Kidney tubule cell (primary cell): ENCODE measurements at places on chromosomes 13 and 19.

DNA sequence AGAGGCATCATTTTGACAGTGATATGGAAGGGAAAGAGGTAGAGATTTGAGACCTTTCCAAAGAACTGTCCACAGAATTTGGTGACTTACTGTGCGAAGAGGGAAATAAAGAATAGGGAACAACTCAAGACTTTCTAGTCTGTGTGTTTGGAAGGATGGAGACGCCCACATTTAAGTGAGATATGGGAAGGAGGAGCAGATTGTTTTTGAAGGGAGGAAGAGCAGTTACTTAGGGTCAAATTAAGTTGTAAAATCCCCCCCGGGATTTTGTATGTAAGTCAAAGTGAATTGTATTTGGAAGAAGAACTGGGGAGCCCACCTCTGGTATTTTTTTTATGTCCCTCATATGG lies 1.2 kb downstream of the USPL1 start:
- no peak for DNase-seq

DNA sequence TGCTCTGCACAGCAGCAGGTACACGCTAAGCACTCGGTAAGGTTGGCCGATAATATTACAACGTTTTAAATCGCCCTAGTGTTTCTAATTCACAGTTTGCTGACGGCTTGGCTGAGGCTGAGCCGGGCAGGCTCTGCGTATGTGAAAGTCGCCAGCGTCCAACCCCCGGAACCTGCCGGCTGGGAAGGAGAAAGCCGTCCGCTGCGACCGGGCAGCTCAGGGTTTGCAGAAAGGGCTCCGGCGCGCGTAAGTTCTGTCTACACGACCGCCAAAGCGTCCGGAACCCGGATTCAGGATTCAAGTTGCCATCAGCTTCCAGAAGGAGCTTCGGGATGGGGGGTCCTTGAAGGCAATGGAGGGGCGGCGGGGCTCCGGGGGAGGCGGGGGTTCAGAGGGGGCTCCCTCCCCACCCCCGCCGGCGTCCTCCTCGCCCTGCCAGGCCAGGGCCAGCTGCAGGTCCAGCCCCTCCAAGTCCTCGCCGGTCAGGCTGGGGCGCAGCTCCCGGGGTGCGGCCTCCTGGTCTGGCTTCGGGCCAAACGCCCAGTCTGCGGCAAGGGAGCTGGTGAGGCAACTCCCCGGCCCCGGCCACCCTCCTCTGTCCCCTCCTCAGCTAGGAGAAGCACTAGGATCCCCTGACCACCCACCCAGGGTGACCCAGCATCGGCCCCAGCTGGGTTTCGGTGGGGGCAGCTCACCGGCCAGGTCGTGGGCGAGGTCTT lies 575 bp downstream of the SMIM44 start:
- no peak for DNase-seq

DNA sequence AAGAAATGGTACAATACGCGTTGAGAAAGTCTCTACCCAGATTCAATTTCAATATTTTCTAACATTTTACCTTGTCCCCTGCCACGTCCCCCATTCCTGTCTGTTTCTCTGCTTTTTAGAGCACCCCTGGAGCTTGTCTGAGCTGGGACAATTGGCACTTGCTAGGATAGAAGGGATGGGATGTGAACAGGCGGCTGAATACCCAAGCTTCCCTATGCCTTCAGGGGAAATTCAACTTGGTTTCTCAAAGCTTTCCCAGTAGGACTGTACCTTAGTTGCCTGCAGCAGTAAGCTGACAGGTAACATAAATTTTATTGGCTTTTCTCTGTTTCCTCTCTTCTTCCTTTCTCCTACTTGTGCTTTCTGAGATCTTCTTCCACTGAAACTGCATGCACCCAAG lies 1663.3 kb downstream of the EFNB2 start:
- DNase-seq, result no peak

DNA sequence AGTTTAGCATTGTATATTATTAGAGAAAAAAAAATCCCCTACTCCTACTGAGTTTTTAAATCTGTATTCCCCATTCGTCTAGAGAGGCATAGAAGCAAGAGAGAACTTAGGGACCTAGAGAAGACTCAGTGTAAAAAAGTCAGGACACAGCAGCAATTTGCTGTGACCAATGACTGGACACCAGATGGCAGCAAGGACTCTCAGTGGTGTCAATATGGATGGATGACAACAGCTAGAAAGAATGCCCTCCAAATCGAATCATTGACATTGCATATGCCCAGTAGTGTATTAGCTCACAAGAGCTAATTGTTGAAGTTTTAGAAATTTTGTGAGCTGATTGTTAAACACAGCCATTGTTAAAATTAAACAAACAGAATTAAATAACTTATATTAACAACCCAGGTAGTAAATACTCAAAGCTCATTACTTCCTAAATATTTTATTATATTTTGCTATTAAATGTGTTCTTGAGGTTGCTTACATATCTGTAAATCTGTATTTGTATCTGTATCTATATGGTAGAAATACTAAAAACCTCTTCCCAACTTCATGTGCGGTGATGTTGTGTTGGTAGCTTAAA lies 43.9 kb downstream of the SIAH3 start:
- peak; percentile 76 for DNase-seq

DNA sequence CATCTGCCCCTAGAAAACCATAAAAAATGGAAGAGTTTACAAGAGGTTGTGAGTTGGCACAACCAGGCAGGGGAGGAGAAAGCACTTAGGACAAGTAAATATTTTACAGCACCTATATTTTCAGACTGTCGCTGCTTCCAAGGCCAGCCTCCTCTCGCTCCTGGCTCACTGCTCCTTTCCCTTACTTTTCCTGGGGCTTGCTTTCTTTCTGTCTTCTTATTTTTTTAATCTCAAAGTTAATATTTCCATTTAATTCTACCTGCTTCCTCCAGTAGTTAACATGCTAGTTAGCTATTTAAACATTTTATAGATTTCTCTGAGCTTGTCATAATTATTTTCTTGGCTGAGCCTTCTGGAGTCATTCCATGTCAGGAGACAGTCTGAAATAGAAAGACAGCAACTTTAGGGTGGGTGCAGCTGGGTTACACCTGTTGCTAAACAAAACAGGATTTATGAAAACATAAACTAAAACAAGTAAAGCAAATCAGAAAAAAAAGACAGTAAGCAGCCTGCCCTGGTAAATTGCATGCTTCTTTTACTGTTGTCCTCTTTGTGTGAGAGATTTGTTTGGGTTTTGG lies 330.1 kb downstream of the DLEU7 start:
- peak; percentile 31 for DNase-seq

GRCh38 chr13:113552079-113552478 lies 32.5 kb upstream of the TFDP1 start:
- DNase-seq, result no peak

DNA sequence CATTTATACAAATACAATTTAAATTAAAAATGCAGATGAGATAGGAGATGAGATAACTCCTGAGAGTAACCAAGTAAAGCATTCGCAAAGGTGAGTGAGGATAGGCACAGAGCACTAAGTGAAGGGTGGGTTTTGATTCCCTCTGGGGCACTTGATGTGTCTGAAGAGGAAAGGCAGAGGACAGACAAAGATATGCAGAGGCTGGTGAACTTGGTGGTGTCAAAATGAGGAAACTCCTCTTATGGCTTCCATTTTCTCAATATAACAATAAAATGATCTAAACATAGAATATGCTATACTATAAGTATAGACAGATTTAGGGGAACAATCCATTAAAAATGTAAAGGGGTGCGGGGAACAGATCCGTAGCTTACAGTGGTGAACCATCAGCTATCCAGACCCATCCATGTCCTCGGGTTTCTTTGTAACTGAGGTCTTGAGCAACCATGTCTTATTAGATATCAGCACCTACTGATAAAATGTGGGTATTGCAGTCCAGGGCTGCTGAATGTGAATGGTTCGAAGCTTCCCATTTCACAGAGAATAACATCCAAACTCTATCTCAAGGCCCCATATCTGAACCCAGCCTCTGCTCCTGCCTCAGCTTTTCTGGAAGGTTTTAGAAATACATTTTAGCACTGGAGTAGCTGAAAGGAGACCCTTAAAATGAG lies 73.9 kb upstream of the SLC10A2 start:
- peak; percentile 46 for DNase-seq

- DNase-seq, result peak; percentile 69
These were observed at the start of gene SCN1B for GRCh38 chr19:35030257-35031071. TSS of gene SCN1B (plus strand) at chr19:35030470. CDS start at chr19:35030821, 351 bp downstream.

DNA sequence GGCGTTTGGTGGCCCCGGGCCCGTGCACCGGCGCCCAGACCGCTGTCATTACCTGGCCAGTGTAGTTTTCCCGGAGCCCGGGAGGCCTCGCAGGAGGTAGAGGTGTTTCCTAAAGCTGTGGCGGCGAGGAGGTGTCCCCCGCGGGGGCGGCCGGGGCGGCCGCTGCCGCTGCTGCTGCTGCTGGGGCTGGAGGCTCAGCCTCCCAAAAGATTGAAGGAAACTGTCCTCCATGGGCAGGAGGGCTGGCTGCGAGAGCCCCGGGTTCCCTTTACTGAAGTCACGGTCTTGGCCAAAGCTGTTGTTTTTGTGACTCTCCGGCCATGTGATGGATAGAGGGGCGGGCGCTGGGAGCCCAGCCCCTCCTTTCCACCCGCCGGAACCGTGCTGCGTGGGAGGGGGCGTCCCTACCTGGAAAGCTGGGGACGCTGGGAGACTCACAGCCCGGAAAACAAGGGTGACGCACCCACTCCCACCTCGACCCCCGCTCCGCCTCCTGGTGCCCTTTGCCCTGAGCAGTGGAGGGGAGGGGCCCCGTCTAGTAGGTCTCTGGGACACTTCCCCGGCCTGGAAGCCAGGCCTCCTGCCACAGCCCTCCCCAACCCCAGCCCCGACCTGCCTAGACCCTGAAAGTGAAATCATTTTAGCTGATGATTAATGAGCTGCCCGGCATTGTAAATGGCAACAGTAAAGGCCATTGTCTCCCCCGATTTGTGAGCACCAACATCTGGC lies at the start of gene N4BP2L1:
TSS of gene N4BP2L1 (minus strand) at position 279 of the 729 bp plus-strand sequence. CDS start at position 231, 48 bp downstream.
- DNase-seq, result peak; percentile 80

GRCh38 chr19:2618611-2619010 lies 83.9 kb downstream of the GNG7 start:
- peak; percentile 72 for DNase-seq

DNA sequence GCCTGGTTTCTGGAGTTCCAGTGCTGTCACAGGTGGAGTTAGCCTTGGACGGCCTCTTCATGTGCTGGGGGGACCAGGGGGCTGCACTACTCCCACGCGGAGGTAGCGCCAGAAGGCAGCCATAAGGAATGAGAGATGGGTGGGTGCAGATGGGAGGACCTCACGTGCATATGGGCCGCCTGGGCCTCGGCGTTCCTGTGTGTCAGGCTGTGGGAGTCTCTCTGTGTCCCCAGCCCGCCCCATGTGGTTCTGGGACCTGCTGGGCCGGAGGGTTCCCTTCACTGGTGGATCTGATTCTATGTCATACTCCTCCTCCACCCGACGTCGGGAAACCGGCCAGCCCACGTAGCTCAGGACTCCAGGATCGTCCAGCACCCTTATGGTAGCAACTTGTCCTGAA lies 149.0 kb upstream of the SOX1 start:
- no peak for DNase-seq

- DNase-seq, result peak; percentile 37
These were observed 19.6 kb upstream of the B3GNT3 start for GRCh38 chr19:17775245-17775927.

GRCh38 chr13:93270769-93271742 lies 44.4 kb downstream of the GPC6 start:
- peak; percentile 4 for DNase-seq

GRCh38 chr19:8686549-8686948 lies 12.0 kb downstream of the ACTL9 start:
- DNase-seq, result no peak

GRCh38 chr13:39394796-39395678 lies 208.0 kb downstream of the LHFPL6 start:
- no peak for DNase-seq

GRCh38 chr13:110879482-110879881 lies 35.4 kb downstream of the ANKRD10 start:
- no peak for DNase-seq

DNA sequence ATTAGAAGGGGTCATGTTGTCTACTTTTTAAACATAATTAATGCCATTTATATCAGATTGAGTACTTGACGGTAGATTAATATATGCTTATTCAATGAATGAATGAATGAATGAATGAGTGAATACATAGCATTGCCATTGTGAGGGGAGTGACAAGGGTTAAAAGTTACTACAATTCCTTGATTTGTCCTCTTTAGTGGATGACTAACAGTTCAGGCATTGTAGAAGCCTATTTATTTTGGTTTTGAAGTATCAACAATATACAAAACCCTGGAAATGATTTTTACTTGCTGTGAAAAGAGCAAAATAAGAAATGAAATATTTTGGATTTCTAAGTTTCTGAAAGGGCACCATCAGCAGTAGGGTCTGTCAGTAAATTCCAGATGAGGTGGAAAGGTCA lies 122.7 kb downstream of the CYSLTR2 start:
- DNase-seq, result no peak

- no peak for DNase-seq
These were observed 1287.7 kb downstream of the SLITRK5 start for GRCh38 chr13:88958821-88959220.

DNA sequence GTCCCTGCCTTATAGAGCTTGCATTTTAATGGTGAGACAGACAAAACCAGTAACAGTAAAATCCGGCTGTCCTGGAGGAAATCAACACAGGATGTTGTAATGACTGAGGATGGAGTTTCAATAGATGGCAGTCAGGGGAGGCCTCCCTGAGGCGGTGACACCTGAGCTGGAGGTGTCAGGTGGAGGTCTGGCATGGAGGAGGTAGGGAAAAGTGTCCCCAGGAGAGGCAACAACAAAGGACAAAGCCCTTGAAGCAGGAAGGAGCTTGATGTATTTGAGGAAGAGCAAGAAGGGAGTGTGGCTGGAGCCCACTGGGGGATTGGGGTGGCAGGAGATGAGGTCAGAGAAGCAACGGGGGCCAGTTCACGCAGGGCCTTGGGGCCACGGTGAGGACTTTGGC lies 7.8 kb downstream of the GRIN2D start:
- DNase-seq, result no peak

GRCh38 chr13:42992764-42993122 lies 702 bp upstream of the EPSTI1 start:
- no peak for DNase-seq

- DNase-seq, result no peak
These were observed 178.8 kb downstream of the KATNAL1 start for GRCh38 chr13:30128591-30128990.

- peak; percentile 68 for DNase-seq
These were observed 17.6 kb downstream of the TJP3 start for GRCh38 chr19:3725640-3726310.

- no peak for DNase-seq
These were observed 41.5 kb downstream of the FOXO1 start for GRCh38 chr13:40624986-40625385.

DNA sequence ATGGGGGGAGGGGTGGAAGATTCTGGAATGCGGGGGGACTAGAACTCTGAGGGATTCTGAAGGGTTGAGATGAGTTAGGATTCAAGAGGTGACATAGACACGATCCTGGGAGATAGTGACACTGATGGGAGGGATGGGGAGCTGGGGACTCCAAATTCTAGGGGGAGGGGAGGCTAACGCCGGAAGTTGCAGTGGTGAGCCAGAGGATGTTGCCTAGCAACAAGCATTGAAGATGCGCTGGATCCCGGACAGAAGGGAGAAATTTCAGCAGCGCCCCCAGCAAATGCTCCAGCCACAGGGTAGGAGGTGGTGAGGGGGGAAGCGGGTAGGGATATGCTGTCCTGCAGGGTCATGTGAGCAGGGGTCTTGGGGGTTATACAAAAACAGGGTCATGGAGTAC lies 6.9 kb upstream of the LTBP4 start:
- peak; percentile 28 for DNase-seq

GRCh38 chr19:10537668-10538067 lies 6.0 kb upstream of the ATG4D start:
- no peak for DNase-seq

GRCh38 chr19:42028304-42029216 lies 34.5 kb upstream of the ATP1A3 start:
- no peak for DNase-seq
